8988T (cell line): ENCODE measurements at places on chromosomes 6 and 20.

GRCh38 chr6:44451803-44452695, 64.5 kb downstream of the CDC5L start:
- DNase-seq, result no peak

- DNase-seq, result no peak
Measured at GRCh38 chr6:35601331-35602132, 87.2 kb downstream of the FKBP5 start.

GRCh38 chr20:25281541-25281991, 33.7 kb downstream of the PYGB start:
- no peak for DNase-seq

GRCh38 chr6:32668226-32668747, 1.8 kb upstream of the HLA-DQB1 start:
- DNase-seq, result no peak

- DNase-seq, result no peak
Measured at GRCh38 chr6:110002676-110003075, 24.6 kb downstream of the GPR6 start.

GRCh38 chr6:112017169-112017568, 36.7 kb upstream of the CCN6 start:
- DNase-seq, result no peak

- DNase-seq, result no peak
Measured at GRCh38 chr20:17236766-17237165, 9.9 kb downstream of the PCSK2 start.

- no peak for DNase-seq
Measured at GRCh38 chr6:46953921-46954320, 32.2 kb upstream of the ADGRF5 start.

- DNase-seq, result no peak
Measured at GRCh38 chr6:10589429-10589727, 68.2 kb downstream of the GCNT2 start.

DNA sequence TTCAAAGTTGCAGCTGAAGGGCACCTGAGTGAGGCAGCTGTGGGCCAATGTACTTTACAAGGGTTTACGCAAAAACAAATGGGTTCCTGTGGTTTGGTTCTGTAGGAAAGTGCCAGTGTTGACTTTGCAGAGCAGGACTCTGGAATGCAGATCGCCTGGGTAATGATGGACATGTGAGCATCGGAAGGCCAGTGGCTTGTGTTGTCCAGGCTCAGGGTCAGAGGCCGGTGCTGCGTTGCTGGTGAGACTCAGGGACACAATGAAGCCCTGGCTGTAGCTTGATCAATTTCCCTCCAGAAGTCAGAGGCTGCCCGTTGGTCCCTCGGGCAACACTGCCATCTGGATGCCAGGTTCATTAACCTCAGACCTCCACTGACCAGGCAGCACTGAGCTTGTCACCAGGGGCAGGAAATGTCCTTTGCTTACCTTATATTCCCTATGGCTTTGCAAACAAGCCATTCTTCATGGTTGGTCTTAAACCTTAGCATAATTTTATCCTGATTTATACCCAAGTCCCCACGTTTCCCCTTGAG, 753.4 kb downstream of the QKI start:
- DNase-seq, result no peak

DNA sequence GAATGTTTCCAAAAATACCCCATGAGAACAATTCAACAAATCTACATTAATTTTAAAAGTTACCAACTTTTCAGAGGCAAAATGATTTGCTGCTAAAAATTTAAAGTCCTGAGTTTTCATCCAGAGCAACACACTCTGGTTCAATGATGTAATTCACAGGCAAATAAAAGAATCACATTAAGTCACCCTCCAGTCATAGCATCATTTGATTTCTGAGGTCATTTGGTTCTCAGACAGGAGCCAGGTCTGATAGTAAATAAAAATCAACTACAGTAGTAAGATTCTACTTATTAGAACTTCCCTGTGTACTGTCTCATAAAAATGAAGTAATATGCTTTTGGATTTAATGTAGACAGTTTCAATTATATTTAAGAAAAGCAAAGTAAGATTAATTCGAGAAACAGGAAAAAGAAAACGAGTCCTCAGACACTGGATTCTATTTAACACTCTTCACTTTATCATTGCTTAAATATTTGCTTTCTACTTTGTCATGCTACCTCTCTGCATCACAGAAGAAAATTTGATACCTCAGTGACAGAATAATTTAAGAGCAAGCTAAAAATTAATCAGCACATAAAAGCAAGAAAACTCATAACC, 25.8 kb downstream of the MAP7 start:
- DNase-seq, result no peak

DNA sequence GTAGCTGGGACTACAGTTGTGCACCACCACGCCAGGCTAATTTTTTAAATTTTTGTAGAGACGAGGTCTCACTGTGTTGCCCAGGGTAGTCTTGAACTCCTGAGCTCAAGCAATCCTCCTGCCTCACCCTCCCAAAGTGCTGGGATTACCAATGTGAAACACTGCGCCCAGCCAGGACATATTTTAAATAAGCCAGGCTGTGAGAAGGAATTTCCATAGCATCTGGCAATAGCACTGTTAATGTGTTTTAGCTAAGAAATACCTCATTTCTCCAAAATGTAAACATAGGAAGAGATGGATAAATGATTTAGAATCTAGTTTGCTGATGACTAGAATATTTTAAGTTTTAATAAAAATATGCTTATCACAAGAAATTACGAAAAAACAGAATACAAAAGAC, 27.0 kb upstream of the SLA2 start:
- no peak for DNase-seq

- no peak for DNase-seq
Measured at GRCh38 chr6:162973980-162974379, 246.2 kb downstream of the PACRG start.

DNA sequence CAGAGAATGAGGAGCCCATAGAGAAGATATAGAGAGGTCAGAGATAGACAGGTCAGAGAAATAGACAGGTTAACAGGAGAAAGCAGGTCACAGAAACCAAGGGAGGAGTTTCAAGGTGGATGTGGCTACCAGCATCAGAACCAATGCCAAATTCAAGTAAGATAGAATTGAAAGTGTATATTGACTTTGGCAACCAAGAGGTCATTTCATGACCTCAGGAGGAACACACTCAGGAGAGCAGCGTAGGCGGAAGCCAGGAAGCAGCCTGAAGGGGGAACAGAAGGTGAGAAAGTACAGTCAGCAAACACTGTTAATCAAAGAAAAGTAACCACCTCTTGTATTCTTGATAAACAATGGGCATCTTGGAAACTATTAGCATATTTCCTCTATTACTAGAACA, 33.9 kb upstream of the ALDH8A1 start:
- DNase-seq, result no peak

GRCh38 chr20:38222231-38222922, 38.2 kb downstream of the KIAA1755 start:
- peak; percentile 86 for DNase-seq

DNA sequence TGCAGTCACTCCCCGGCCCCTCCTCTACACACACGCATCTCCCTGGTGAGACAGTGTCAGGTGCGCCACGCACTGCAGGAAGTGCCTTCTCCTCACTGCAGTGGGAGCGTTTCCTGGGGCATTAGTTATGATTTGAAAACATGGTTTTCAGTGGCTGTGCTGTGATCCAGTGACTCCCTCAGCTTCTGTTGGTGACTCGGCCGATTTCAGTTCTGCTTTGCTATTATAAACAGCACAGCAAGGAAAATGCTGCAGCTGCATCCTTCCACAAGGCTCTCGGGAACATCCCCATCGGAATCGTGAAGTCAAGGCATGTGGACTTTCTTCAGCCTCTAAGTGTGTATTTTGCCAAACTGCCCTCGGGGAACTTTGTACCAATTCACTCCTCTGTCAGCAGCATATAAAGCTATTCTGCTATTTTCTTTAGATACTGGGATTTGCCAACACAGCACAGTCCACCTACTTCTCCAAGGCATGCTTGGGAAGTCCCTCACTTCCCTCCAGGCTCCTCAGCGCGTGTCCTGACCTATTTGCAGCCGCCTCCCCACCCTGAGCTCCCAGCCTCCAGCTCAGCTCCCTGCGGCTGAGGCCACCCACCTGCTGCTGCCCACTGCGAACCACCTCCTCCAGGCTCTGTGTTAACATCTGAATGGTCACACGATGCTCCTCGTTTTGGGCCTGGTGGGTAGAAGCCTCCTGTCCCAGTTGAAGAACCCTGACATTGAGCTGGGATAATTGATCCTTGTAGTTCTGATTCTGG, 54.5 kb downstream of the GINS1 start:
- no peak for DNase-seq

- no peak for DNase-seq
Measured at GRCh38 chr6:152087701-152088100, 280.2 kb downstream of the ESR1 start.

- DNase-seq, result no peak
Measured at GRCh38 chr20:61041481-61041880, 210.6 kb upstream of the CDH4 start.

- no peak for DNase-seq
Measured at GRCh38 chr20:8744228-8744844, 324.6 kb upstream of the PLCB4 start.

GRCh38 chr6:32622545-32623401, 14.4 kb upstream of the HLA-DQA1 start:
- peak; percentile 10 for DNase-seq

GRCh38 chr6:151239603-151240035, at the start of gene AKAP12:
TSS of gene AKAP12 (plus strand) at chr6:151239967. CDS start at chr6:151240563, 596 bp downstream.
- no peak for DNase-seq

- DNase-seq, result no peak
Measured at GRCh38 chr6:101909366-101909765, 515.9 kb downstream of the GRIK2 start.

DNA sequence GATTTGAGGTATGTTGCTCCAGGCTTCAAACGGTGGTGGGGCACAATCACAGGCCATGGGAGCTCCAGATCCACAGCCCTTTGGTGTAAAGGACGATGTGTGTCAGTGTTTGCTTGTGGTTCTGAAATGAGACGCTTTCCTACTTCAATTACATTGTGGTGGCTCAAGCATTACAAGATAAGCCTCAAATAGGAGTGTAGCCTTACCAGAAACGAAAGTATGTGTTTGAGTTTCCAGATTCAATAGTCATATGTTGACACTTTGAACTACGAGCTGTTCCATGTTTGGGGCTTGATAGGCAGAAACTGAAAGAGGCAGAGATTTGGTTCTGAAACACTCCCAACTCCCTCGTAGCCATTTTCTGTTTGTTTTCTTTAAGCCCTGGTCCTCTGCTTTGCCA, 187.1 kb downstream of the MYLK4 start:
- DNase-seq, result no peak

DNA sequence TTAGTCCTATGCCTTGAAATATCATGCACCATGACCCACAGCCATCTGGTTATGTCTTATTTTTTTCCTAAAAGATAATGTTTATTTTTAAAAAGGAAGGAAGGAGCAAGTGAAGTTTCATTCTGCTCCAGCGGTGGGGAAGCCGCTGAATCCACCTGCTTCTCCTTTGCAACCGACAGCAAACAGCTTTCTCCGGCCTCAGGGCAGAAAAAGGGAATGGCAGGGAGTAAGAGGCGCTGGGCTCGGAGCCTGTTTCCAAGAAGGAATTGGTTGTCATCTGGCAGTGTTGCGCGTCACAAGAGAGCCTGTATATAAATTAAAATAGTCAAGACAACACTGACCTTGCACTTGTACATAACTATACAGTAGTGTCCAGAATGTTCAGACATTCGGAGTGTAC, 14.2 kb downstream of the GFRA4 start:
- no peak for DNase-seq

DNA sequence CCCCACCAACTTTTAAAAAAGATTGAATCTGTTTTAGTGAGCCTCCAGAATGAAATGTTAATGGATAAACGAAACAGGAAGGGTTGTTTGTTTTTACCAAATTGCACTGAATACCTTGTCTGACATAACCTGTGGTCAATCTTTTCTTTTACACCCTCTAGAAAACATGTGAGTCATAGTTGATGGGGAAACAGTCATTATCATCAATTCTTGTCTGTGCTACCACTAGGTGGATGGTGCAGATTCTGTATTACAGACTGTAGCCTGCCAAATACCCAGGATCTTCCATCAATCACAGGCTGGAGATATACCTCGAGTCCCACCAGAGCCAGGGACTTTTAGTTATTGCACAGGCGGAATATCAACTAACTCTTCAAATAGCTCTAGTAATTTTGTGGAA, 29.5 kb upstream of the PKIB start:
- no peak for DNase-seq

- DNase-seq, result no peak
Measured at GRCh38 chr6:124131779-124132178, 328.1 kb downstream of the NKAIN2 start.

- DNase-seq, result no peak
Measured at GRCh38 chr6:163346497-163346961, 68.0 kb upstream of the QKI start.

GRCh38 chr6:41471064-41471895, 74.9 kb upstream of the FOXP4 start:
- DNase-seq, result no peak

DNA sequence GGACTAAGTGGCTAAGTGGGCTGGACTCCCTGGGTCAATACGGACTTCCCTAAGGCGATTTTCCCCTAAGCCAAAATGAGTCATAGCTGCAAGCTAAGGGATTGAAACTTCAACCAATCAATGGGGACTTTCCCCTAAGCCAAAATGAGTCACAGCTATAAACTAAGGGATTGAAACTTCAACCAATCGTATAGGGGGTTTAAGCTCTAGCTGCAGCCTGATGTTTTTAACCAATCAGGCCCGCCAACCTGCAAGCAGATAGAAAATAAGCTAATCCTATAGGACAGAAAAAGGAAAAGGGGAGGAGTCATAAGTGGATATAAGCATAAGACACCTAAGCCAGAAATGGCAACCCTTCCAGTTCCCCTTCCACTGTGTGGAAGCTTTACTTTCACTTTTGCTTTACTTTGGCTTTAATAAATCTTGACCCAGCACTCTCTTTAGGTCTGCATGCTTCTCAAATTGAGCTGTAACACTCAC, 655.0 kb upstream of the HS3ST5 start:
- DNase-seq, result no peak

DNA sequence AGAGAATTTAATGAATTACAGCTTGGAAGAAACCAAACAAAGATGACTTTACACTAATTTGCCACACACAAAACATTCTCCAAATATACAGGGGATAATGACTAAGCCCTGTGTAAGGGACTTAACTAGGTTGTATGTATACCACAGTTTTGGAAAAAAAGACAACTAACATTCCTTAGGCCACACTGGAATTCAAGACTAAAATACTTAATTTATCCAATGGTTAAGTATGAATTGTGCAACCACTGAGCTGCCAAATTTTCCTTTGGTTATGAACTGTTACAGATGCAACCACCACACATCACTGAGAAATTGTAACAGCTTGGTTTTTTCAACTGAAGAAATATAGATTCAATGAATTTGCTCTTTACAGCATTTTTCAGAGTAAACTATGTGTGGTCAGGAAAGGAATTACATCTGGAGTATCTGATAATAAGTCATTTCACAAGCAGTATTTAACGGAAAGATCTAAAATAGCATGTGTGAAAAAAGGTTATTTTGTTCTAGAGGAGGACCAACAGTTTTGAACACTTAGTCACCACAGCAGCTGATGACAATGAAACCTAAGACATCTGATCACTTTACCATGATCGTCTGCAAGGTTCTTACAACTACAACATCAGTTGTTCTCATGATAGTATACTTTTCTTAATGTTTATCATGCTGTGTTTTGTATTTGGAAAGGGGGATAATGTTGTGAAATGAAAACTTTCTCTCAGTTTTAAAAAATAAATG, 318.8 kb downstream of the BCKDHB start:
- DNase-seq, result no peak

GRCh38 chr6:36728289-36729160, 30.9 kb downstream of the RAB44 start:
- DNase-seq, result no peak
